ENCODE measurements at places on chromosomes 7 and 10.

DNA sequence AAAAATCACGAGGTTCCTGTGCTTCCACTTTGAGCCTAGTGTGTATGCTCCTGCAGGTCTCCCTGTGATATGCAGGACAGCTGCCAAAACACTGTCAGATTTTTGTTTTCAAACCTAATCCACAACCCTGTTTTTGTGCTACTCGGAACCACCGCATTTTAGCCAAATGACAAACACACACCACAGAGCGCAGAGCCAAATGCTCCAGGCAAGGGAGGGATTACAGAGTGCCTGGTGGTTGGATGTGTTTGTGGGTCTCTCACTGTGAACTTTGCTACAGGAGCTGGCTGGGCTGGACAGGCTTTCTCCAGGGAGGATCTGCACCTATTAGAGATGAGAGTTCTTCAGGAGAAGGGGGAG is 5.7 kb upstream of the RBM28 start:
- no peak for DNase-seq

DNA sequence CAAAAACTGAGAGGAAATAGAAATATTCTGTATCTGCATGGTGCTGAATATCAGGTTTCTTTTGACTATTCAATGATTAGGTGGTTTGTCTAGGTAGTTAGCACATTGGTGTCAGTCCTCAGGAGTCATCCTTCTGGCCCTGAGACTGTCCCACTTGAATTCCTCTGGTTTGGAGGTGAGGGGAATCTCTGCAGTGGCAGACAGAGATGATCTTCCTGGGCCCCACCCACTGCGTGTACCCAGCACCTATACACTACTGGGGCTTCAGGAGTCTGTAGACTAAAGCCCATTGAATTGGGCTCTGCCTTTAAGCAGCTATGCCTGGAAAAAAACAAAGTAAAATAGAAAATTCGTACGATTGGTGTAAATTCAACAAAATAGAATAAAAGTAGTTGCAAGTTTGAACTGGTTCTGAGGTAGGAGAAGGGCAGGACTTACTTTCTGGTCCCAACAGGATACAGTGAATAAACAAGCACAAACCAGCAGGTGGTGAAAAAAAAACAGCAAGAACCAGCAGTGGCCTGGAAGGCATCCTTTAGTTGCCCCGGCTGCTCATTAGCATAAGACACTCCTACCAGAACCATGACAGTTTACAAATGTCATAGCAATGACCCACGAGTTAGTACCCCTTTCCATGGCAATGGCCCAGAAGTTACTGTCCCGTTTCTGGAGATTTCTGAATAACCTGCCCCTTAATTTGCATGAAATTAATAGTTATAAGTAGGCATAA is 1.7 kb downstream of the LIPM start:
- DNase-seq: no peak

- DNase-seq: no peak
Measured at GRCh38 chr10:73998623-73998928, 660 bp downstream of the VCL start.

- DNase-seq: no peak
Measured at GRCh38 chr7:106057204-106057961, 54.7 kb downstream of the SYPL1 start.

- no peak for DNase-seq
Measured at GRCh38 chr10:75547391-75548298, 116.2 kb downstream of the LRMDA start.

Measured in SHP77 (cell line).